ENCODE measurements at places on chromosomes 3 and 15. TPM values are rescaled to one million over a fixed set of nuclear protein-coding genes. Genes with fewer than 3 reads are reported as not detected.

The CXCR6 gene
- total RNA-seq = 0.27 TPM

The CCDC33 gene
- total RNA-seq = 3.5 TPM

DNA sequence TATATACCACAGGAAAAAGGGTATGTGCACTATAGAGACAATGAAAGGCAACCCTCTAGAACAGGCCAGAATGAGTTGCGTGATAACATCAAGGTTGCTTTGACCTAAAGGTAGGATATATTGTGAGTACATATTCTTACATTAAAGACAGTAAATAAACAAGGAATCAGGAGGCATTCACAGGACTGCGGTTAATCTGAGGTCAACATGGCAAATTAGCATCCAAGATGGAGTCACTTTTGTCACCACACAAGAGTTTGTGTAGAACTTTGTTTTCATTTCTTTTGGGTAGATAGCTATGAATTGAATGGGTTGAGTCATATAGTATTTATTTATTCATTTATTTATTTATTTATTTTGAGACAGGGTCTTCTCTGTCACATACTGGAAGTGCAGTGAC is 11.5 kb upstream of the SCAP start:
- DNase-seq = no peak

DNA sequence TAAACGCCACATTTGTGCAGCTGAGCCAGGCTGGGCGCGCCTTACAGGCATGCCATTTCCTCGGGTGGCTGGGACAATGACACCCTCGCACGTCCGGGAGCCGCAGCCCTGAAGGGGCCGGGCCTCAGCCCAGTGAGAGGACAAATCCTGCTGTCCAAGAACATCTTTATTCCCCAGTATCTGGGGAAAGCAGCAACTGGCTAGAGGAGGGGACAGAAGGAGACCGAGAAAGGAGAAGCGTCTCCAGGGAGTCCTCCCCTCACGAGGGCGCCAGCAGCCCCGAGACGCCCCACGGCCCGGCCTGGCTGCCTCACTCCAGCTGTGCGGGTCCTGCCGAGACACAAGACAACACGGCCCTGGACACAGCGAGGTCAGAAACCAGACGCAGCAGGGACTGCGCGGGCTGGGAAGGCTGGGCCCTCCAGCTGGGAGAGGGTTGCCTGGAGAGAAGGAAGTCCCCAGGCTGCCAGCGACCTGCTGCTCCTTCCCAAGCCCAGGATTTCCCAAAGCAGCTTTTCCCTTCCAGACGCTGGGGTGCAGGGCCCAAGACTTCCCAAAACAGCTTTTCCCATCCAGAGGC is 130.2 kb downstream of the CHSY1 start:
- DNase-seq = peak; percentile 21

DNA sequence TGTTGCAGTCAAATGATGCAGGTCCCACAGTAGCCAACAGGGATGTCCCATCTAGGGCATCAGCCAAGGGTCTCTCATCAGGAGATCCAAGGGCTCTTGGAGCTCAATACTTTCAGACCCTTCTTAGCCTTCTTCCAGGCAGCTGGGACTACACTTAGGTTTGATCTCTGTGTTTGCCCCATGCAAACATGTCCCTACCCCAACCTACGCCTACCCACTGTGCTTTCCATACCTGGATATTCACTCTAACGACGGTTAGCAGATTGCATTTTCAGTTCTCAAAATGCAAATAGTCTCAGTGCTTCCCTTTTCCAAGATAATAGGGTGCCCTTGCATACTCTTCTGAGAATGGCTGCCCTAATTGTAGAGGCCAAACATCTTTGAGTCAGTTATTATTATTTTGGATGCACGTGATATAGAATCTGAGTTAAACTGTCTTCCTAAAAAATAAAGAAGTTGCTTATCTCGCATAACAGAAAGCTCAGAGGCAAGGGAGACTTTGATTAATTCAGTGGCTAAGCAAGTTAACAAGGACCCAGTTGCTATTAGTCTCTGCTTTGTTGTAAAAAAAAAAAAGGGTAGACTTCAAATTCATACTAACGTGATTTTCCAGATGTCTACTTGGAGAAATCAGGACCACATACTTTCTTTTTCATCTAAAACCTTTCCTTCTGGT is 1.0 kb upstream of the CEP70 start:
- no peak for DNase-seq
